ELR (cell line): ENCODE measurements at places on chromosomes 5 and 9.

DNA sequence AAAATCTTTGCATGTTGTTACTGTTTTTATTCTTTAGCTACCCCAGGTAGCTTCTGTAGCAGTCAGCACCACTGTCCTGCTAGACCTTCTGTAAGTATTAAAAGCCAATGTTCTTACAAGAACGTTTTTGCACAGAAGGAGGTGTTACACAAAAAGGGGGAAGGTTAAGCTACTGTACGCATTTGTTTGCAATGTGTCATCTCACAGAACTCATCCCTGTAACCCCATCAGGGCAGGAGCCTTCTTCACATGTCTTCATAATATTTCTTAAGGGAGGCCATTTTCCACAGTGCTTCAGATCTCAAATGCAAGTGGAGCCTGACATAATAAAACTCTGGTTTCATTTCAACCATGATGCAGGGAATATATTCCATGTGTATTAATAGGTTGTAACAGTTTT, 67.9 kb downstream of the OSMR start:
- peak; percentile 14 for DNase-seq

- DNase-seq, result peak; percentile 89
Measured at GRCh38 chr5:172953776-172954675, 5.2 kb upstream of the RPL26L1 start.

GRCh38 chr5:126364206-126364902, 58.9 kb upstream of the GRAMD2B start:
- no peak for DNase-seq

DNA sequence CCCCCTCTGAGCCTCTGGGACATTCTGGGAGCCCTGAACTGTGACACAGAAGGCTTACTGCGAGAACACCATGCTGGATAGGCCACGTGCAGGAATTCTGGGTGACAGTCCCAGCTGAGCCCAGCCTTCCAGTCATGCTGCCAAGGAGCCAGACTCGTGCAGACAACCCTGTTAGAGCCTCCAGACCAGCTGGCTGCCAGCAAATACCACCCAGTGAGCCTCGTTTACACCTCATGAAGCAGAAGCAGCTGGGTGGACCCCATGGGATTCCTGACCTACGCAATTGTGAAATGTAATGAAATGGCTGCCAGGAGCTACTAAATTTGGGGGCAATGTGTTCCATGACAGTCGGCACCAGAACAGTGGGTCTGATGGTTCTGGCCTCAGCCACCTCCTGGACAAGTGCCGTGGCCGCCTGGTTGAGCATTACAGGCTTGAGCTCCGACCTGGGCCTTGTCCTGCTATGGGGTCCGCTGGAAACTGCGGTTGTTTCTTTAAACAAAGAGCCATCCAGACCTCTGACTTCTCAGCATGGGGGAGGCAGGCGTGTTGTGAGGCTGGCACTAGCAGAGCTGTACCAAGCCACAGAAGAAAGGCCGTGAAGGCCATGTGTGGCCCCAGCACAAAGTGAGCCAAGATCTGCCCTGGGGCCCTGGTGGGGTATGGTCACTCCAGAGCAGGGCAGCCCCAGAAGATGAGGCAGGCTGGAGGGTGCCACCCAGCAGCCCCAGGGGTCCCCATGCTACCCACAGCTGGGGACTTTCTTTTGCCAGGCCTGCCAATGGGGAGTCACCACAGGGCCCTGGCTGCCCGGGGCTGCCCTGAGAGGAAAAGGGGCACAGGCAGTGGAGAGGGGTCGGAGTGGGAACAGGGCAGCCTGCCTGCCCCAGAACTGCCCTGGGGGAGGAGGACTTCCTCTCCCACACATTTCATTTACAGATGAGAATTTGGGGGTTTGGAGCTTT, 19.3 kb upstream of the RXRA start:
- no peak for DNase-seq

GRCh38 chr9:7858166-7858565, 58.6 kb upstream of the DMAC1 start:
- no peak for DNase-seq

DNA sequence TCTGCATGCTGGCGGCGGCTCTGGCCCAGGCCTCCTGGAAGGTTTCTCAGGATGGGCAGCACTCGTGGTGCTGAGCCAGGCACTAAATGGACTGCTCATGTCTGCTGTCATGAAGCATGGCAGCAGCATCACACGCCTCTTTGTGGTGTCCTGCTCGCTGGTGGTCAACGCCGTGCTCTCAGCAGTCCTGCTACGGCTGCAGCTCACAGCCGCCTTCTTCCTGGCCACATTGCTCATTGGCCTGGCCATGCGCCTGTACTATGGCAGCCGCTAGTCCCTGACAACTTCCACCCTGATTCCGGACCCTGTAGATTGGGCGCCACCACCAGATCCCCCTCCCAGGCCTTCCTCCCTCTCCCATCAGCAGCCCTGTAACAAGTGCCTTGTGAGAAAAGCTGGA, 3.2 kb downstream of the SLC35A4 start:
- no peak for DNase-seq

DNA sequence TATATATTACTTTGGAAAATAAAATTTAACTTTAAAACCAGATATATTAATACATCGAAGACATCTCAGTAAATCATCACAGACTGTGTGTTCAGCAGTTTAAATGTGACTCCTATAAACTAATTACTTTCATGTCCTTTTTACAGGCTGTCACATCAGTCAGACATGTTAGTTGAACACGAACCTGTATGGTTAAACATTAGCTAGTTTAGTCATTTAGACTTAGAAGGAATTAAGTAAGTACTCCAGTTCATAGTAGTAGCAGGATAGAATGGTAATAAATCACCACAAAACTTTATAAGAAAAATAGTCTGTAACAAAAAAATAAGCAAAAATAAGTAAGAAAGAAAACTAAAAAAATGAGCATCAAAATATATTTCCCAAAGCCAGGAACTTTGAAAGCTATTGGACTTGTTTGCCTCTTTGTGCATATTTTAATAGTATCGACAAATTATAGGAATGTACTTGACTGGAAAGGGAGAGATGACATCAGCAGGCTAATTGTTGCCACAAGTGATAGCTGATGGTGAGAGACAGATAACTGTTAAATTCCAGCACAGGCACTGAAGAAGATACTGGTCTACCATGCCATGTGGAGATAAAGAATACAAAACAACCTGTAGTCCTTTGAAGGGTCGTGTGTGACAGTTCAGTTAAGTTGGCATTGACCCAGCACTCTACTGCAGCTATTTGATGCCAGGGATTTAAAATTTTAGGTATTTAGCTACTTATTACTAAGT, 83.9 kb downstream of the RIC1 start:
- DNase-seq, result no peak

- DNase-seq, result peak; percentile 71
Measured at GRCh38 chr9:126500600-126501382, 112.9 kb upstream of the LMX1B start.
